Cerebellar nuclear complex (tissue), 1 donor: ENCODE measurements at places on chromosomes 6 and 20.

DNA sequence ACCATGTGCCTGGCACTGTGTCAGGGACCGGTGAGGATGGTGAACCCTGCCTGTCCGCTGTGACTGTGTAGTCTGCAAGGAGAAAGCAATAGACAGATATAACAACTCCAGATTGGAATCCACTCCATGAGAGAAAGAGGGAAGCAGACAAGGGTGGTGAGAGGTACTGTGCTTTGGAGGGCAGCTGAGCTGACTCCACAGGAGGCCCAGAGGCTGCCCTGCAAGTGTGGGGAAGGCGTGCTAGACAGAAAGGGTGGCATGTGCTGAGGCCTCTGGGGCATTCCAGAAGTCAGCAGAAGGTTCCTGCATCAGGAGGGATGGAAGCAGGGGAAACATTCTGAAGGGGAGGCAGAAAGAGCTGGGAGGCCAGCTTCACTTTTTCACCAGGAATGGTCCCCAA is 39.3 kb upstream of the APCDD1L start:
- DNase-seq = no peak

DNA sequence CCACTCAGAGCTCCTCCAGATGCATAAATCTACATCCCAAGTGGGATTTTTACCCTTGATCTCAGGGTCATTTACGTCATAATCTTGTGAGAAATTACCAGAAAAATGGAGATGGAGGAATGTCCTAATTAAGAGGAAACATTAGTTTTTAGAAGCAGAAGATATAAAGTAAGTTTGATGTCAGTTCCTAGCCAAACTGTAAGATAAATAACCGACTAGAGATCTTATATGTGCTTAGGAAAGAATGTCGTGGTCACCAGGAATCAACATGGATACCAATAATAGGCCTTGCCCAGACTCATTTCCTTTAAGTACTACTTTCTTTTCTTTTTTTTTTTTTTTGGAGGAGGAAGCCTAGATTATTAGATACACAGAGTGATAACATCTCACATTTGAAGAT is 186.9 kb downstream of the UTRN start:
- no peak for DNase-seq

- DNase-seq = no peak
Measured at GRCh38 chr20:8156235-8157079, 24.4 kb downstream of the PLCB1 start.

DNA sequence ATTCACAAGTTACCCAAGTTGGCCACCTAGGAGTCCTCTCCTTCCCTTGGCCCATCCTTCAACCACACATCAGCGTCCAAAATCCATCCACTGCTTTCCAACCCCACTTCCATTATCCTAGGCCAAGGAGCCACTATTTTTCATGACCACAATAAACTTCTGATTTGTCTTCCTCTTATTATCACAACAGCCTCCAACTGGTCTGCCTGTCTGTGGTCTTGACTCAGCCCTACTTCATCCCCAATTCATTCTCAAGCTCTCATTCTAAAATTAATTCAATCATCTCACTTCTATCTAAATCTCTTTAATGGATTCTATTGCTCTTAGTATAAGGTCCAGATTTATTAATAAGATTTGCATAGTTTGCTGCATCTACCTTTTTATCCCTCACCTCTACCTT is 189.0 kb upstream of the PRDM1 start:
- no peak for DNase-seq

DNA sequence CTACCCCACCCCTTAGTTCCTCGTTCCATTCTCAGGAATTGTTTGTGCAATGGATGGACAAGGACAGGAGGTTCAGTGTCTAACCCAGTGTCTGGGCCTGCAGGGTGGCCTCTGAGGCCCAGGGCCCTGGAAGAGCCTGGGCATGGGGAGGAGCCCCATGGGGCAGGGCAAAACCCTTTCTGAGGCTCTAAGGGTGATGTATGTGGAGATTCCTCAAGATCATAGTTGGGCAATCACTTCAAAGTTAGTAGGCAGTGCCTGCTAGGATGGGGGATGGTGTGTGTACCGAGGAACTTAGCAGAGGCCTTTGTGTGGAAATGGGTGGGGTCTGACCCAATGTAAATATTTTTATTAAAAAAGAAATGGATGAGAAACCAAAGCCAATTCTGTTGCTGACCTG is 6.7 kb upstream of the C2 start:
- DNase-seq = no peak

DNA sequence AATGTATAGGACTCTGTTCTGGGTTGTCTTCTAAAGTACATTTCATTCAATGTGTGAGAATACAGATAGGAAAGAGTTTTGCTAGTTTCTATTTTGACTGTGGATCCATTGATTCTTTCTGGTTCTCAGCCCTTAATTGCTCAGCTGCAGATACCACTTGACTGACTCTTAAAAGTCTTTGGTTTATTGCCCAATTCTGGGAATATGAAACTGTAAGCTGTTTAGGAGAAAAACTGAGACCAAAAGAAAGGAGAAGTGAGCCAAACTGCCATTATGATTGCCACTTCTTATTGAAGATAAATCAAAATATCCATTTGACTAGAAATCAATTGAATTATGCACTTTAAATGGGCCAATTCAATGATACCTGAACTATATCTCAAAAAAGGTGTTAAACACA is 211.4 kb downstream of the ESR1 start:
- DNase-seq = no peak

GRCh38 chr6:123716506-123716905 is 79.8 kb upstream of the TRDN start:
- DNase-seq = no peak

GRCh38 chr6:106634565-106634964 is 5.2 kb downstream of the QRSL1 start:
- no peak for DNase-seq

GRCh38 chr6:8829796-8830195 is 394.5 kb upstream of the SLC35B3 start:
- no peak for DNase-seq

DNA sequence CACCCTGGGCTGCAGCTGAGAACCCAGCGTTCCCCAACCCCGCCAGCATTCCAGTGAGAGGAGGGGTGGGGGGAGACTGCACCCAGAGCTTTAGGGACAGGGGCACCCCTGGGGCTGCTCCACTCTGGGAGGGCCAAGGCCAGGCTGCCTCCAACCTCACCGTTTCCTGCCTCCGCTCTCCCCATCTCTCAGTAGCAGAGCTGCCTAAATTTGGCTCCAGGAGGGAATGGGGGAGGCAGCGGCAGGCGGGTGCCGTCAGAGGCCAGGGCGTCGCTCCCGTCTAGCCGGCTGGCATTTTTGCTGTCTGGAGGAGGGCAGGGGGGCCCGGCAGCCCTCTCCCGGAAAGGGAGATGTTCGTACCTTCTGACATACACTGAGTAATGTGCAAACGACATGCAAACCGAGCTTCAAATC is 46.6 kb downstream of the NOL4L start:
- DNase-seq = no peak

- DNase-seq = no peak
Measured at GRCh38 chr6:28764014-28764723, 159.6 kb downstream of the TRIM27 start.

DNA sequence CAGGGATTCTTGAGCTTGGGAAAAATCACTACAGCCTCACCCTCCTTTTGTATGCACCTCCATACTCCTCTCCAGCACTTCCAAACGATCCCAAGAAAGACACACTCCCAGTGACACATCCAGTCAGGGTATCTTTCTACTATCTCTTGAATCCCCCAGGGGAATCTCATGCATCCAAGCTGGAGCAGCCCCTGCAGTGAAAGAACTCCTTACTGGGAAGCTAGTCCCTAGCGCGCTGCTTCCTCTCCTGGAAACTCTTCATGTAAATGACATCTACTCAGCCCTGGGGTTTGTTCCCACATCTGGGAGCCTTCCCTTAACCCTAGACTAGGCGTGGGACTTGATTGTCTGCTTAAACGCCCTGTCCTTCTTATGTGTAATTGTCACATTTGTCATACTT is 329.1 kb upstream of the QKI start:
- DNase-seq = no peak

DNA sequence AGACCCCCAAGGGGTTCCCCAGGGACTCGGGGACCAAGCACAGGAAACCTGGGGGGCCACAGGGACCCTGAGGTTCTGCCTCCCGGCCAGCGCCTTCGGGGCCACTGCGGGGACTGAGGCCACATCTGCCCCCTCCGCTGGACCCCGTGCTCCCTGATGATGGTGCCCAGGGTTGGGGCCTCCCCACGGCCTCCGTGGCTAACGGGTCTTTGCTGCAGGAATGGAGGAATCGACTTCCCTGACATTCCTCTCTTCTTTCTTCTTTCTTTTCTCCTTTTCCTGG is 330.2 kb downstream of the TAF4 start:
- DNase-seq = no peak

DNA sequence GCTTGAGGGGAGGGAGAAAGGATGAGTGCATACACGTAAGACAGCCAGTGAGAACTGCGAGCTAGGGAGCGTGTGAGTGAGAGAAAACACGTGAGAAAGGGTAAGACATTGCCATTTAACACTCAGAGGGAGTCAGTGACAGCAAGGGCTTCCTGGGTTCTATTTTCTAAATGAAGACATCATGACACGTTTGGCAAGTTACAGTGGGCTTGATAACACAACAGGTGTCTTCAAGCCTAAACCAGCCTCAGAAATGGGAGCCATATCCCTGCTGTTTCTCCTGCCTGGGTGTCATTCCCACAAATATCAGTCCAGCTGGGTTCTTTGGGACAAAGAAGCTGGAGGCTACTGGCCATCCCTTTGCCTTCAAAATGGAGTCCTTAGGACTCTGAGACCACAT is 16.9 kb upstream of the MOCS1 start:
- DNase-seq = no peak

DNA sequence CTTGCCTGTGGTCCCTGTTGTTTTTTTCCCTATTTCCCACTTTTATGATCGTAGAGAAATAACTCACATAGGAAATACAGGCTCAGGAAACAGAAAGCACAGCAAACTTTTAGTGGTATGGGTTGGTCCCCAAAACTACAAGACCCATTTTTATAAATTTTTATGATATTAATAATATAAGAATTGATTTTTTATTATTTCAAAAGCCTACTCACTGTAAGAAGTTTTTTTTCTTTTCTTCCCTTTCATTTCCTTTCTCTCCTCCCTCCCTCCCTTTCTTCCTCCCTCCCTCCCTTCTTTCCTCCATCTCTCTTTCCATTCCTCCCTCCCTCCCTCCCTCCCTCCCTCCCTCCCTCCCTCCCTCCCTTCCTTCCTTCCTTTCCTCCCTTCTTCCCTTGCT is 141.5 kb downstream of the ZDHHC14 start:
- no peak for DNase-seq

DNA sequence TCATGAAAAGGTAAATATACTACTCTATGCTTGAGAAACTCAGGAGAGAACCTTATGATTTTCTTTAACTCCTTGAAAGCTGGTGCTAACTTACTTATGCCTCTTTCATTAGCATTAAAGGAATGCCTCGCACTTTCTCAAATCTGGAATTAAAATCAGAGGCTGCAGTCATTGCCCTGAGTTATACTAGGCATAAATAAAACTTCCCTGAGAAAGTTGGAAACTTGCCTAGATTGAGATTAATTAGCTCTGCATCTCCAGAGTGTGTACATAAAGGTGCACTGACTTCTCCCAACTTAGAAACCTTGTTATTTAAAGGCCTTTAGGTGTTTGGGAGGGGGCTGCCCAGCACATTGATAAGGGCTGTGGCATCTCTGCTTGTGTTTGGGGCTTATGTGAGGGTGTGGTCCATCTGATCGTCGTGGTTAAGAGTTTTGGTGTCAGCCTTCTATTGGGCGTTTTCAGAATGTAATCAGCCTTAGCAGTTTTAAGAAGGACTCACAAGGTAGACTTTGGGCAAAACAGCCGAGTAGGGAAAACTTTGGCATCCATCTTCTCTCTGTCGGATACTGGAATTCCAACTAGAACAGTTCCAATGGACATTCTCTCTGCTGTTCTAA is 32.1 kb upstream of the CCN6 start:
- DNase-seq = no peak

DNA sequence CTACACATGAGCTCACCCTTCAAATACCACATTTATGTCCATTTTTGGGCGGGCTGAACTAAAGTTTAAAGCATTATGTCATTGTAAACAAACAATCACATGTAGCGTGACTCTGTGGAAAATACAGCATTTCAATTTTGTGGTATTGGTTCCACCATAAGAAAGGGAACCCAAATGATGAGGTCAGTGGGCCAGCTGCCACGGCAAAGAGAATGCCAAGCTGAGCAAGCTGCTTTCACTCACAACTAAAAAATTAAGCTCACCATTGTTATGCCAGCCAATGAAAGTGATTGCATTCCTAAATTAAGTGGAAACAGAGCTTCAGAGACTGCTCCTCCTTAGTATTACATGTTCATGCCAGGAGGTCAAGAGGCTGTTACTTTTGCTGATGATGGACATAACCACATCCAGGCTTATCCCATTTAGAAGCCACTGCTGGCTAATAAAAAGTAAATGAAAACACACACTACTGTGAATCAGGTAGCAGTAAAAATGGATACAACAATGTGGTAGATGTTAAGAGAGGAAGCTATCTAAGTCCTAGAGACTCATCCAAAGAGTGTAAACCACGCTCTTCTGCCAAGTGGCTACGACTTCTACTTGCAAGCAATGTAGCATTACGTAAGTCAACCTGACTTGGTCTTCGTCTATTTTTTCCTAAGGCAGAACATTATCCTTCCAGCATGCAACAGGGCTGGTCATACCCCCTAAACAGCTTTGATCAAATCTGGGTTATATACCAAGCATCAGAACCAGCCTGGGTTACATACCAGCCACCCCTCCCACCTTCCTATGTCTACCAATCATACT is 164.8 kb downstream of the BACH2 start:
- peak; percentile 12 for DNase-seq

- no peak for DNase-seq
Measured at GRCh38 chr6:35677456-35677855, 11.3 kb downstream of the FKBP5 start.

GRCh38 chr6:152391179-152391880 is 245.8 kb downstream of the SYNE1 start:
- no peak for DNase-seq

GRCh38 chr6:149898966-149899365 is 1.1 kb upstream of the RAET1E start:
- DNase-seq = no peak
